ENCODE measurements at places on chromosomes 2 and 18.

DNA sequence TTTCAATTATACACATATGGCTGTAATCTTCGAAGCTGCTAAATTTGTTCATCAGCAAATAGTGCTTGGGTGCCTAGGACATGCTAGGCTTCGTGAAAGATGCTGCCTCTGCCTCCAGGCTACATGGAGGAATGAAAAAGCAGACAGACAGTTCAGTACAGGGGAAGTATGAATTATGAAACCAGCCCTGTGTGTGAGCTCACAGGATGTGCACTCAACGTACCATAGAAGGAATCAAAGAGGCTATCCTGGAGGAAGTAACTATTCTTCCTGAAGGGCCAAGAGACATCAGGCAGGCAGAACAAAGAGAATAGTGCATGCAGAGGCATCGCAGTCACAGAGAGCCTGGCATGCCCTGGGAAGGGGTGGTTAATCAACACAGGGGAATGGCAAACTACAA, 61.4 kb downstream of the DYM start:
- no peak for DNase-seq

DNA sequence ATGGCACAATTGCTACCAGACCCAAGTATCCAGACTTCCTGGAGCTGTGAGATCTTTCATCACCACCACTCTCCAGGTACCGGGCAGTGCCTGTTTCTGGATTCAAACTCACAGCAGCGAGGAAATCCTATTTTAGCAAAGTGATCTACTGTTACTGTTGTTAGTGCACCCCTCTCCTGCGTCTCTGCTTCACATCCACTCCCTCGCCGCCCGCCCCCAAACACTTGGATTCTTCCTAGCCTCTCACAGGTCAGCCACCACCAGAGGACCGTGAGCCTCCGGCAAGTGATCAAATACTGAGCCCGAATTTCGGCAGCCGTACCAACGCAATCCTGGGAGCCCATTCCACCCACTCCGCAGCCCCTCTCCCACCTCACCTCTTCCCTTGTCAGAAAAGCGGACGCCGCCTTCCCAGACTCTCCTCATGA, 519 bp downstream of the METTL4 start:
- no peak for DNase-seq

- no peak for DNase-seq
Measured at GRCh38 chr2:98298683-98299164, 47.5 kb upstream of the CNGA3 start.

GRCh38 chr18:41858761-41859555, 96.1 kb upstream of the PIK3C3 start:
- no peak for DNase-seq

DNA sequence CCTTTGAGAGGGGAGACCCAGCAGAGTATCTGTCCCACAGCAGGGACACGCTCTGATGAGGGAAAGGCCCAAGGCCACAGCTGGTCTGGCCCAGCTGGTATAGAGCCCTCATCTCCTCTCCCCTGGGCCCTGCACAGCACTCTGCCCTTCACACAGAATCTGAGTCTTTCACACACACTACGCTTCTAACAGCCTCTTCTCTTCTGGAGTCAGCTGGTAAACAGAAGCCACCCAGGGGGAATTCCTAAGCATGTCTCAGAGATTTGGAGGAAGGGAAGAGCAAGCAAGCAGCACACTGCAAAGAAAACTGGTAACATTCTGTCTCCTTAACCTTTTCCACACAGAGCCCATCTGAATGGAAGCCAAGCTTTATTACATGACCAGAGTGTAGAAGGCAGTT, 121.1 kb upstream of the ACAA2 start:
- DNase-seq: no peak

DNA sequence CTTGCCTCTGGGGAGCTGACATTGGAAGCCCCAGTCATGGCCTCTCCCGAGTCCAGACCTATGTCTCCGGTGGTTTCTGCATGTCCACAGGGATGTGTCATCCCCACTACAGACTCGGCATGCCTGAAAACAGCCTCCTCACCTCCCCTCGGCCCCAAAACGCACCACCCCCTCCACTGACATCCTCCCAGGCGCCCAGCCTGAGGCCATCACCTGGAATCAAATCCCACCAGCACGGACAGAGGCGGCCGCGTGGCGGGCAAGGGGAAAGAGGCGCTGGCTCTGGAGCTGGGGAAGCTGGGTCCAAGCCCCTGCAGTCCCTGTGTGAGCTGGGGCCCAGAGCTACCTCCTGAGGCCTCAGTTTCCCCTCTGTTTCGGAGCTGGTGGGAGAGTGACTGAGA, 69.9 kb upstream of the SMAD7 start:
- no peak for DNase-seq

DNA sequence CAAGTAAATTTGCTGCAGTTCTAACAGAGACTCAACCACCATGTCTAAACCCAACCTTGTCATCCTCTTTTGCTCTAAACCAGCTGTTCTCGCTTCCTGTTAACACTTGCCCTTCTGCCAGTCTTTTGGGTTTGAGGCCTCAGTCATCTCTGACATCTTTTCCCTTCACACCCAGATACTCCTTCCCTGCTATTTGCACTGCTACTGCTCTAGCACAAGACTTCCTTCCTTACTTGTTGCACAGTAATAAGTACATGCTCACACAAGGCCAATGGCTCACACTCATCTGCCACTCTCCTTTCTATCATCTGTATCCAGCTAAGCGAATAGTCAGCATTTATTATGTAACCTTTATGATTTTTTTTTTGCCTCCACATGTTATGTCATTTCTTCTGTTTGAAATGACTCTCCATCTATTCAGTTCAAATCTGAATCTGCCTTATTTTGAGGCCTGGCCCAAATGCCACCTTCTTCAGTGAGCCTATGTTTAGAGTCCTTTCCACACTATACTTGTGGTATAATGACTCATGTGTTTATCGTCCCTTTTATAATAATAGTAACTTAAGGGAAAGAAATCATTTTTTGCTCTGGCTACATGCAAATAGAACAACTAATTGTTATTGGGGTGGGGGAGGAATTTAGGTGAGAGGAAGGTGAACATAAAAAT, 22.5 kb upstream of the CDKL4 start:
- DNase-seq: no peak

DNA sequence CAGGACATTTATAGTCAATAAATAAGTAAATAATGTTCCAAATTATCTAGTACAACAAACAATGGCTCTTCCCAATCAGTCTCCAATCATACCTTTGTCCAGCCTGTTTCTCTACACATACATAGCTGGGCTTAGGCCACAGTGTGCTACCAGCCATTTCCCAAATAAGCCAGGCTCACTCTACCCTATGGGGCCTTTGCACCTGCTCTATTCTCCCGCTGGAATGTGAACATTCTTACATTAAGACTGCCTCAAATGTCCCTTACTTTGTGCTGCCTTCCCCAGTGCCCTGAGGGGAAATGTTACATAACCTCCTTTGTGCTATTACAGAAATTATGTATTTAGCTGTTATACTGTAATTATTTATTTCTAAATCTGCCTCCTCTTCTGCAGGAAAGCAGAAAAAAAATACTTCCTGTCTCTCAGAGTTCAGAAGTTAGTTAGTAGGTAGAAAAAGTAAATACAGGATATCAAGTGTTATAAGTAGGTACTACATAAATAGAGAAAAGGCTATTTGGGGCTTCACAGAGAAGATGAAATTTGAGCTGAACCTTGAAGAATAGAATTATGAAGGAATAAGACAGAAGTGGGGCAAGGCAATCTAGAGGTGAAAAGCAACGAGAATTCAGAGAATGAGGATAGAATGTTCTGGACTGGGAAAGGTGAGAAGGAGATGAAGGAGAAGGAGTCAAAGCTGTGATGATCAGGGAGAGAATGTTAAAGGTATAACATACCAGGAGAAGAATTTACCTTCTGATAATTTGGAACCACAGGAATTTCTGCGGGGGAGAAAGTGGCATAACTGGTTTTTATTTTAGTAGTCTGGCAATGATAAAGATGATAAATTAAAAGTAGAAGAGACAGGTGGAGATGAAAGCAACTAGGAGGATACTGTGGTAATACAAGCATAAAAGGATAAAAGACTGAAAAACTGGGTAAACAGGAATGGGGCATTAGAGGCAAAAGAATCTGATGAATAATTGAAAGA, 37.0 kb downstream of the ROCK1 start:
- no peak for DNase-seq

GRCh38 chr2:231680285-231680991, 27.9 kb upstream of the PTMA start:
- no peak for DNase-seq

GRCh38 chr2:178304333-178304732, 110.0 kb downstream of the OSBPL6 start:
- no peak for DNase-seq

GRCh38 chr2:33512112-33512511, 35.7 kb downstream of the RASGRP3 start:
- DNase-seq: no peak

GRCh38 chr2:215189393-215189792, 51.0 kb upstream of the ABCA12 start:
- no peak for DNase-seq

DNA sequence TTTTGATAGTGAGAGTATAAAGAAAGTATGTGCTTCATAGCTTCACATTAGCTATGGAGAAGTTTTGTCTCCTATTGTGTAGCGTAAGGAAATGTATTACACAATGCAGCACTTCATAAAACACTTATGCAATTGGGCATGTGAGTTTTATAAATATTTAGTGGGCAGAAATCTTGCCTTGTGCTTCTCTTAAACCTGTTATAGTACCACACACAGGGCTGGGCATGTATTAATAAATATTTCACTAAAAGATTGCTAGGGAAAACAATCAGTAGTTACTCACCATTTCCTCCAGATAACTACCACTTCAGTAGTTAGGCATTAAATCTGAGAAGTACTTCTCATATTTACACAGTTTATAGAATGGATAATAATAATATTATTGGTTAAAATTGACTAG, 1080.8 kb upstream of the PIK3C3 start:
- no peak for DNase-seq

DNA sequence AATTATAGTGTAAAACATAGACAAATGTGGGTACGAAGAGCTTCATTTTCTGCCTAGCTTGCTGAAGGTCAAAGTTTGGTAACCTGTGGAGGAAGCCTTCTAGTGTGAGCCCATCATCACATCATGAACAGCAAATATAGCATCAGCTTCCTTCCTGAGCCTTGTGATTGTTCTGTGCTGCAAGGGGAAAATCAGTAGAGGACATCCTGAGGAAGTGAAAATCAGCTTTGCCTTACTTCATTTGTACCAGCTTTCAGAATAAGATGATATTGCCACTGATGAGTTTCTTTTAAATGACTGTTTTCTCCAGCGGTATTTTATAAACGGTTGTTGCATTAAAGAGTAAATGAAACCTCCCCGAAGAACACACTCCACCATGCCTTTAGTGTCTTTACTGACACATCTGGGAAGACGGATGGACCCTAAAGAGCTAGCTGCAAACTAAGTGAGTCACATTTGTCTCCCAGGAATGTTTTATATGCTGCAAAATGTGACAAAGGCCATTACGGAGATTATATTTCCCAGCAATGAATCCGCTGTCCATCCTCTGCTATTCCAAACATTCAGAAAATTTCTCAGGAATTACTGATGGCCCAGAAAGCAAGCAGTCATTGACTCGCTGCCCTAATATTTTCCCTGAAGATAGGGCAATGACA, 1272.8 kb downstream of the SUCLG1 start:
- no peak for DNase-seq

GRCh38 chr2:116859708-116860107, 954.8 kb upstream of the DDX18 start:
- DNase-seq: no peak

- no peak for DNase-seq
Measured at GRCh38 chr2:145302886-145303285, 783.0 kb upstream of the ZEB2 start.

DNA sequence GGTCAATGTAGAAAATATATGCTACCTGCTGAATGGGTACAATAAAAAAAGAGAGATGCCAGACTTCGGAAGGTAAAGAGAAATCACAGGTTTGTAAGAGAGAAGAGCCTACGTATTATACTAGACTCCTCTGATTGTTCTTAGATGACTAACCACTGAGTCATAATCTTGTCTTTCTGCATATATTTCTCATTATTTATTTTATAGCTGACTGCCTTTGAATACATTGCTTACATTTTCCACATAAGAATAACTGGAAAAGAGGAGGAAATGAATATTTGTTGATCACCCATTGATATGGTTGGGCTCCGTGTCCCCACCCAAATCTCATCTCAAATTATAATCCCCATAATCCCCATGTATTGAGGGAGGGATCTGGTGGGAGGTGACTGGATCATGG, 90.3 kb upstream of the RAB27B start:
- DNase-seq: no peak

DNA sequence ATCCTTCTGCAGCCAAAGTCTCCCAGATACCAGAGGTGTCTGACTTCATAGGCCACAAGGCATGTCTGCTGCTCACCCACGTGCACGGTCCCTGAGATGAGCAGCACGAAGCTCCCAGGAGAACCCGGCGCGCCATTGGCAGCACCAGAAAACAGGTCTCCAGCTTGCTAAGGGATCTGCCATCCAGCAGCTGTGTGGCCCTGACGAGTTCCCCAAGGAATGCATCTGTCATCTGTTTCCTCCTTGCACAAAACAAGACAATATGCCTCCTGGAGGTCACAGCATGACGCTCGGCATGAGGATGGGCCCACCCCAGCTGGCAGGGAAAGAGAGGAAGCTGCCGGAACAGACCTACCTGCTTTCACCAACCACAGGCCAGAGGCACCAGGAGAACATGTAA, 29.2 kb downstream of the HS6ST1 start:
- no peak for DNase-seq

- no peak for DNase-seq
Measured at GRCh38 chr2:169741-170140, 94.1 kb downstream of the SH3YL1 start.

- DNase-seq: no peak
Measured at GRCh38 chr2:96103187-96103601, 13.2 kb downstream of the ADRA2B start.

DNA sequence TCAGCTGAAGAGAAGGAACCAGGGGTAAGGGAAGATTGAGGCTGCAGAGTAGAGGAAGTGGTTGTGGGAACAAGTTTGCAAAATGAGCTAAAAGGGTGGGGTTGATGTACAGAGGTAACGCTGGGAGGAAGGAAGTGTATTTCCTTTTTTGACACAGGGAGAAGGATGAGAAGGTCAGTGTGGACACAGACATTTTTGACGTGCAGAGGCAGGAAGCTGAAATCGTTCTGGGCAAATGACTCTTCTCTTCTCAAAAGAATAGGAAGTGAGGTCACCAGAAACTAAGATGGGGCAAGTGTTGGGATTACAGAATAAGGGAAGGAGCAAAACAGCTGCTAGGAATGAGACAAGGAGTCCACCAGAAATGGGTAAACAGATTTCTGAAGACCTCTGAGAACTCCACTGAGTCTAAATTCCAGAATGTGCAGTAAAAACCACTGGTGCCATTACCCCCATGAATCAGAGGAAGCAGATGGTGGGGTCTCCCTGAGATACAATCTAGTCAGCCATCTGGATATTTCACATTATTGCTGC, 20.0 kb upstream of the RNF149 start:
- DNase-seq: no peak

- no peak for DNase-seq
Measured at GRCh38 chr18:42174909-42175308, 219.9 kb downstream of the PIK3C3 start.

- DNase-seq: no peak
Measured at GRCh38 chr2:162706770-162707169, 131.8 kb downstream of the KCNH7 start.
